CD4-positive, alpha-beta T cell treated with Interleukin-2 at 100 ng/mL for 4 hours (primary cell): ENCODE measurements at places on chromosomes 1 and 21.
A peak's percentile ranks its signal among the peaks of the same experiment; 100 is the strongest.

GRCh38 chr1:224057461-224058199 is 56.3 kb upstream of the FBXO28 start:
- no peak for DNase-seq

- DNase-seq: no peak
These were observed 125.2 kb upstream of the DPYD start for GRCh38 chr1:98045767-98046641.

- peak; percentile 42 for DNase-seq
These were observed at the start of gene NEGR1 for GRCh38 chr1:72282271-72283021. TSS of gene NEGR1 (minus strand) at chr1:72282539.

- DNase-seq: no peak
These were observed 151.2 kb downstream of the OMA1 start for GRCh38 chr1:58395355-58395754.

DNA sequence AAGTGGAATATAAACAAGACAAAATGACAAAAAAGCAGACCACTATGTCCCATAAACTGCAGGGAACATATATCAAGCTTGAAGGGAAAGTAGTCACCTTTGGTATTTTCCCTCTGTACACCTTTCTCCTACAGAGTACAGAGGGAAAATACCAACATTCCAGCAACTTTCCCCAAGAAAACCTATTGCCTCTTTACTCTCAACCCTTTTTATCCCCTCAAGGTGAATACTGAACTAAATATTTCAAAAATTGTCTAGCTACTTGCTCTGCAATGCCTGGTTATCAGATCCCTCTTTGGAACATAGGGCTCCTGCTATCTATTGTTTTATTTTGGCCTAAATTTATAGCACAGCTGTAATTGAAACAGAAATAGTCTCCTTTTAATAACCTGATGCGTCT is 15.8 kb downstream of the CTXND2 start:
- no peak for DNase-seq

- DNase-seq: no peak
These were observed 64.4 kb downstream of the LHX9 start for GRCh38 chr1:197981561-197981960.

DNA sequence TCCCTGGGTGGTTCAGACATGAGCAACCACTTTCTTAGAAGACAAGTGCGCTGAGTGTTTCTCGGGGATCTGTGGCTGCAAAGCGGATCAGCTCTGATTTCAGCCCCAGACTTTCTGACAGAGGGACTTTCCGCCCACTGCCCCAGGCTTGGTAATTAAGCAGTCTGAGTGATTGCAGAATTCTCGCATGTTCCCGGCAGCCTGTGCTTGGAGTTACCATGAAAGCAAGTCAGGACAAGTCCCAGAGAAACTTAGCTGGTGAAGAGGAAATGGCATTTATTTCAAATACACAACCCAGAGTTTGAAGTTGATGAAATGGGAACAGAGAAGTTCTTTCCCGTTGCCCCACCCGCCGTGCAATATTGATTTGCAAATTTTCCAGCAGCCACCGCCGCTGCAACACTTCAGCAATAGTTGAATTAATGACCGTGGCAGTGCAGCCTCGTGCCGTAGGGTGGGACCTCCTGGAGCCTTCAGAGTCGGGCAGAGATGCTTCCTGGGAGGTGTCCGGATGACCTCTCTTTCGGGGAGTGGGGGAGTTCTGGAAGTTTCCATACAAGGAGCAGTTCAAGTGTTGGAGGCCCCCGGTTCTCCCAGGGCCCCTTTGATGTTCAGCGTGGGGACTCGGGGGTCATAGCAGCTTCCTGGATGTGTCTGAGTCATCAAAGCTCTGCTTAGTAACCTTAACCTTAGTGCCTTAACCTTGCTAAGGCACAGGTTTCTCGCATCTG is 134.7 kb downstream of the KAZN start:
- no peak for DNase-seq

DNA sequence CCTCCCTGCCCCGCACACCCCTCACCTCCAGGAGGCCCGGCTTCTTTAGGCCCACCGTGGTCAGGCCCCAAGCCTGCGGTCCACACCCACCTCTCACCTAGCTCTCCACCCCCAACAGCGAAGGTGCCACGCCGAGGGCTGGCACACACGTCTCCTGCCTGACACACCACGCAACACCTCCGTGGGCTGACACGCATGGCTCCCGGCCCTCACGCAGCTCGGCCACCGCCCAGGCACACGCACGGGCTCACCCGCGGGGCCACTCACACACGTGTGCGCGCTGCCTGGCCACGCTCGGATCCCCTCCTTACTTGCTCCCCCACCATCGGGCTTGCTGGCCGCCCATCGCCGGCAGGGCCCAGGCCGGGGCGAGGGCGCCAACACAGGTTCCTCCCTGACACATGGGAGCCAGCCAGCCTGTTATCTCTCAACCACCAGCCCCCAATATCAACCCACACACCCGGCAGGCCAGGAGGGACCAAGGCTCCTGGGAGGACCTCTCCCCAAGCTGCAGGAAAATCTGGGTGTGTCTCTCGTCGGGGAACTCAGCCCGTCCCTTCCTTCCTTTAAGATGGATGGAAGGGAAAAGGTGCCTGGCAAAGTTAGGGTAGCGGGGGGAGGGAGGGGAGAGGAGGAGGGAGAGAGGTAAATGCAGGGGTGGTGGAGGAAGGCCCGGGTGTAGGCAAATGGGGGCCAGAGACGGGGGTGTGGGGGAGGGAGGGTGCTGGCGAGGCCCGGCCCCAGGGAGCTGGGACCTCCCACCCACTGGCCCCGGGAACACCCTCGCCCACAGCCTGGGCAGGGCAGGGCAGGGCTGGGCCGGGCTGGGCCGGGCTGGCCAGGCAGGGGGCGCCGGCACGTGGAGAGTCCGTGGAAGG is 546 bp downstream of the ELOVL1 start:
- peak; percentile 20 for DNase-seq

DNA sequence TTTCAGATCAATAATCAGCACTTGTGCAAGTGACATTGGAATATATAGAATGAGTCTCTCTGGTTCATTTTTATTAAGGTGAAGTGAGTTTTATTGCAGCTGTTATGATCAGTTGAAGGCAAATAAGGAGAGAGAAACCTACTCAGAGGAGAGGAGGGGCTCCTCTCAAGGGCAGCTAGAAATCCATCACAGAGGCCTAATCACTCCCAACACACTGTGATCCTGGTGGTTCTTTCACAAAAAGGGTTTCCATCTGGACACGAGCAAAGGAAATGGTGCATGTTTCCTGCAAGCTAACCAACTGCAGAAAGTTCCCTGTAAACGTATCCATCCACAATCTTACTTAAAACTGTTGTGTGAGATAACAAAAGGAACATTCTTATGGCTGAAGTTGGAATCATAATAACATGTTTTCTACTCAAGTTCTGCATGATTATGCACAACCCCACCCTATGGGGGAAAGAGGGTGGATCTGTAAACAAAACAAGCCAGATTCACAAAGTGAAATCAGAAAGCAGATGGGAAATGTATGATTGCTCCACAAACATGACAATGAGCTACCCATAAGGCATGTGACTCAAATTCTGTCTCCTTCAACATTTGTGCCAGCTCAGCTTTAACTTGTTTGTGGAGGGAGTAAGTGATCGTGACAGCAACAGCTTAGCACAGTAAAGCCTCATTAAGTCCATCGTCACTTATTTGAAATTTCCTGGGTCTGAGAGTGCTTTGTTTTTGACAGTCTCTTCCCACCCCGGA is 141.2 kb upstream of the ST6GALNAC5 start:
- no peak for DNase-seq

DNA sequence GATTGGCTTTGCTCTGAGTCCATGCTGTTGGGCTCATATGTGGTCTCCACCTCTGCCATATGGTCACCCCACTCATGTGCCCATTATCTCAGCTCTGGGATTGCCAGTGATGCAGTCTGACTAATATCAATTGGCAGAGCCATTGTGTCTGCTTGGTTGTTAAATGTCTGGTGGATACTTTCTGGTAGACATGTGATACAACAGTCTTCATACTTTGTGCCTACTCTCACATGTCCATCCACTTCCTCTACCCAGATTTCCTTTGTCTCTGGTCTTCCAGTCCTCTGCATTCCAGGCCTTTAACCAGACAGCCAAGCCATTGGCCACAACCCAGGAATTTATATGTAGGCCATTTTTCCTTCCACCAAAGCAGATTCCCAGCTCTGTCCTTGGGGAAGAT is 30.8 kb upstream of the DIPK1A start:
- no peak for DNase-seq

GRCh38 chr1:233082778-233083550 is 132.6 kb downstream of the NTPCR start:
- DNase-seq: no peak

- no peak for DNase-seq
These were observed 16.8 kb upstream of the CNTN2 start for GRCh38 chr1:205026181-205026580.

DNA sequence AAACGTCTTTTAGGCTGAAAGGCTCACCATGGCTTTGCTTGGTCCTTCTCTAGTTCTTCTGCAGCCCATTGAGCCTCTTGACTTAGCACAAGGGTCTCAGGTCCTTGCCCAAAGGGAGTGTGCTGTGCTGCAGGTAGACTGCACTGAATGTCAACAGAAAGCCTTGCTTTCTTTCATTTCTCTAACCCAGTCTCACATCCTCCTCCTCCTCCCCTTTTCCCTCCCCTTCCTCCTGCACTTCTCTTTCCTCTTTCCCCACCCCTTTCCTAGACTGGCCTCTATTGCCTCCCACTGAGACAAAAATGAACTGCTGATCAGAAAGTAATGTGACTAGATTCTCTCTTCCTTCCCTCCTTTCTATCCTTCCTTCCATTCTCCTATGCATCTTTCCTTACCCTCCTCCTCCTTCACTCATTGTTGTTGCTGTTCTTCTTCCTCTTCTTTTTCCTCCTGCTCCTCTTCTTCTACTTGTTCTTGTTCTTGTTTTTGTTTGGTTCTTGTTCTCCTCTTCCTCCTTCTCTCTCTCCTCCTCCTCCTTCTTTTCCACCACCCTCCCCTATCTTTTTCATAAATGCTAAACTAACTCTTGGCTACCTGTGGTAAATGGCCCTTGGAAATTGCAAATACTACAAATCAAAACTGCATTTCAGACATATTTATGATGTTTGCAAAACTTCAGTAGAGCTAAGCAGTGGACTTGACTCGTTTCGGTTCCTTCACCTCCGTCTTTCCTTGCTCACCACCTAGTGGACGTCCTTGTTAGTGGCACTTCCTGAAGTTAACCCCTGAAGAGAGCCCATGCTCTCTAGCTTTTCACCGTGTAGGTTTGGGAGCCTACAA is at the start of gene SELL:
SELL (minus strand) TSS at position 152 of the 840 bp plus-strand sequence; CDS start at position 30, 122 bp downstream.
- DNase-seq: peak; percentile 86

- DNase-seq: peak; percentile 59
These were observed 39.5 kb downstream of the TOR3A start for GRCh38 chr1:179121159-179121938.

DNA sequence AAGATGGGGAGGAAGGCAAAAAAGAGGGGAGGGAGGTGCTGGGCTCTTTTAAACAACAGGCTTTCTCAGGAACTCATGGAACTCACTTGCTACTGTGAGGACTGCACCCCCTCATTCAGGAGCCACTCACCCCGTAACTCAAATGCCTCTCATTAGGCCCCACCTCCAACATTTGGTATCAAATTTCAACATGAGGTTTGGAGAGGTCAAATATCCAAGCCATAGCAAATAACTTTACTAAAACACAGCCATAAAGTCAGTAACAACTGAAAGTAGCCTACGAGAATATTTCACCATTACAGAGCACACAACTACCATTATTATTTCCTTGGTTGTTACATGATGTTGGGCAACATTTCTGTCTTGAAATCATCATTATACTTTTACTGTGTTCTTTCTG is 13.1 kb upstream of the DMRTB1 start:
- no peak for DNase-seq

DNA sequence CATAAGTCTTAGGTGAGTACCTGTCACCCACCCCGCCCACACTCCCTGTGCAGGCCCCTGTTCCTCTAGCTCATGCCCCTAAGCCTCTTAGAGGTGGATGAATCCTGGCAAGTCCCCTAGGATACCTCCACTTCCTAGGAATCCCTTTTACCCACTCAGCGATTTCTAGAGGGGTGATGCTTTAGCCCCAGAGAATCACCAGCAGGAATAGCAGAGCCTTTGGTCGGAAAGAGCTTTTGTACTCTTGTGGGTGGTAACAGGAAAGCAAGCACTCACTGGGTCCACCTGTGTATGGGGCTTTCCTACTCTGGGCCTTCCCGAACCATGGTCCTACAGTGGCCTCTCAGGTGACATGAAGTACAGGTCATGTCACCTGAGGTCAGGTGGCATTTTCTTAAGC is 172.4 kb downstream of the CLIC6 start:
- no peak for DNase-seq

DNA sequence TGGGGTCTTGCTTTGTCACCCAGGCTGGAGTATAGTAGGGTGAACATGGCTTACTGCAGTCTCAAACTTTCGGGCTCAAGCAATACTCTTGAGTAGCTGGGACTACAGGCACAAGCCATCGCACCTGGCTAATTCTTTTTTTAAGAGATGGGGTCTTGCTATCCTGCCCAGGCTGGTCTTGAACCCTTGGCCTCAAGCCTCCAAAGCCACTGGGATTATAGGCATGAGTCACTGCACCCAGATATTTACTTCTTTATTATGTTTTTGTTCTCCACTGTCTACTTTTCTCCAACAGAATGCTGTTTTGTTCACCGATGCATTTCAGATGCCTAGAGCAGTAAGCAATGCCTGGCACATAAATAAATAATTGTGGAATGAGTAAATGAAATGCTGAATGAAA is 72.4 kb downstream of the ADCY10 start:
- no peak for DNase-seq
